ENCODE measurements at places on chromosomes 5 and 9.

GRCh38 chr5:168653626-168654025 is 74.5 kb upstream of the PANK3 start:
- no peak for DNase-seq

- DNase-seq, result no peak
Observed at GRCh38 chr9:137083394-137084004, 3.3 kb upstream of the MAN1B1 start.

- DNase-seq, result no peak
Observed at GRCh38 chr5:75711151-75711550, 6.1 kb downstream of the POC5 start.

- DNase-seq, result no peak
Observed at GRCh38 chr5:34684281-34684979, 28.3 kb downstream of the RAI14 start.

DNA sequence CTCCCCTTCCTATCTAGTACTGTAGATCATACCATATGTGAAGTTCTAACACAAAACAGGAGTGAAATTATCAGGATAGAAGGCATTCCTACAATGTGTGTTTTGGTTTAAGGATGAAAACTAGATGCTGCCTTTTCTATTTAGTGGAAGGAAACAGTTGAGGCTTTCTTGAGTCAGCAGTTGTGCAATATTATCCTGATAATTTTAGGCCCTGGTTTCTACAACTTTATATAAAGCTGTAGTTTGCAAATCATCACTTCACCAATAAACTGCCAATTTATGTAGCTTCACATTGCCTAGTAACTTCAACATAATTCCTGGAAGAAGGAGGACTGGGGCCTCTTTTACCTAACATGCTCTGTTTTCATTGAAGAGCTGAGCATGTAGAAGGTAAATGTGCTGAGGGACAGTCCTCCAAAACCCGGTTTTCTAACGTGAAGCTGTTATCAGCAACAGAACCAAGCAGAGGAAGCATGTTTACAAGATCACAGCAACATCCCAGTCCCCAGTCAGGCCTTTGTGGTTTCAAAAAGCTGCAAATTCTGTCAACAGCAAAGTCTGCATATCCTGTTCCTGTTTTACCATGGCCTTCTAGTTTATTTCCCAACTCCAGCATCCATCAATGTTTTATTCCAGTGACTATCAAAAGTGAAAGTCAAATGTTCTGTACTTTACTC is 513.4 kb upstream of the MEF2C start:
- no peak for DNase-seq

GRCh38 chr9:121569266-121569648 is 69.6 kb upstream of the GGTA1 start:
- DNase-seq, result no peak

- DNase-seq, result no peak
Observed at GRCh38 chr5:53425687-53426511, 54.5 kb upstream of the FST start.

DNA sequence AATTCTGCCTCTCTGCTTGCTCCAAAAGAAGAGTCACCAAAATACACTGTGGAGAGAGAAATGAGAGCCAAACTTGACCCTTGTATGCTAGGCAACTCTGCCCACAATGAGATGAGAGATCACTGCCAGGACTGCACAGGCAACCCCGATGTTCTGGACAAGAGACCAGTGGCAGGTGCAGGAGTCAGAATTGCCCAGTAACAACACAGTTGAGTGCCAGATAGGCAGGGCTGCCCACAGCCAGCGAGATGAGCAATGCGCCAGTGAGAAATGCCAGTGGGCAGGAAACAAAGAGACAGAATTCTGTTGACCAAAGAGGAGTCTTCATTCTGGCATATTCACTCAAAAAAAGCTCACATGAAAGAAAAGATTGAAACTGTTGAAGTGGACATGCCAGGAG is 570.7 kb downstream of the CAAP1 start:
- no peak for DNase-seq

DNA sequence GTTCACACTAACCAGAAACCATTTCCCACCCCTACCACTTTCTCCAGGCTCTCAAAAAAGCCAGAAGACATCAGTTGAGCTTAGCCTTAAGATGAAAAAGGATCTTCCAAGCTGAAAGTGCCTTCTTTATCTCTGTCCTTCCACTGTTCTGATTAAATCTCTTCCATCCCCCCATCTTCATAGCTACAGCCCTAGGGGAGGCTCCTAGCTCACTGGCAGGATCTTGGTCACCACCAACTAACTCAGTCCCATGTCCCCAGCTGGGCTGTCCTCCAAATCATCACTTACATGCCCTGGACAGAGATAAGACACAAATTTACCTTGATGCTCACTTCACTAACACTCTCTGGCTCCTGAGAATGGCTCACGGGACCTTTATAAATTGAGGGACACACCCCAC is 14.3 kb downstream of the LCP2 start:
- DNase-seq, result no peak

DNA sequence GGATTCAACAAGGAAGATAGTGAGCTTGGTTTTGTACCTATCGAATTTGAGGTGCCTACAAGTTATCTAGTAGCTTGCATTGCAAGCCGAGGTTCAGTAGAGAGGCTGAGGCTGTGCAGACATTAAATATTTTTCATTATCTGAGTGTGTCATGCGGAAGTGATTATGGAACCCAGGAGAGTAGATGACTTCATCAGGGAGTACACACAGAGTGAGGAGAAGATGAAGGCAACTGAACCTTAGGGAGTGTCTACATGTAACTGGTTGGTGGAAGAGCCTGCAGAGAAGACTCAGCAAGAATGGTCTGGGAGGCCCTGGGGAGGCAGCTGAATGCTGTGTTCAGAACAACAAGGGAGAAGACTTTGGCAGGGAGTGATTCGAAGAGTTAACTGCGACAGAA is 393.9 kb downstream of the ARHGEF28 start:
- no peak for DNase-seq

GRCh38 chr5:58491216-58491892 is at the start of gene GAPT:
Gene GAPT (plus strand): TSS chr5:58491435. CDS start chr5:58494537, 3,102 bp downstream.
- no peak for DNase-seq

- DNase-seq, result no peak
Observed at GRCh38 chr9:93826905-93827544, 128.1 kb downstream of the BARX1 start.
